ENCODE measurements at places on chromosomes 7 and 10.

GRCh38 chr7:53656881-53657280 is 621.4 kb downstream of the POM121L12 start:
- DNase-seq: no peak

DNA sequence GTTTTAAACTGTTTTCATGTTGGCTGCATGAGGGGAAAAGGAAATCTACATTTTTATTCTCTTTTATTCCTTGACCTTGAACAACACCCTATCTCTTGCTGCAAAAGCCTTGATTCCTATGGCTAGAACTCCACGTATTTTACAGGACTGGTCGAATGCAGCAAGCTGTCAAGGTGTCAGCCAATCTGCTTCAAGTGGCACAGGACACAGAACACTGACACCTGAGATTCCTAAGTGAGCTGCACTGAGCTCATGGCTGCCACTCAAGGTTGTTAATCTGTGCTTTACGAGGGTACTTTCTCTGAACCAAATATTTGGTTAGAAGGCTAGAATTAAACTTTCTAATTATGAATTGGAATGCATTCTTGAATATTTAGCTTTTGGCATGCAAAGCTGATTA is 349.7 kb upstream of the COBL start:
- DNase-seq: no peak

DNA sequence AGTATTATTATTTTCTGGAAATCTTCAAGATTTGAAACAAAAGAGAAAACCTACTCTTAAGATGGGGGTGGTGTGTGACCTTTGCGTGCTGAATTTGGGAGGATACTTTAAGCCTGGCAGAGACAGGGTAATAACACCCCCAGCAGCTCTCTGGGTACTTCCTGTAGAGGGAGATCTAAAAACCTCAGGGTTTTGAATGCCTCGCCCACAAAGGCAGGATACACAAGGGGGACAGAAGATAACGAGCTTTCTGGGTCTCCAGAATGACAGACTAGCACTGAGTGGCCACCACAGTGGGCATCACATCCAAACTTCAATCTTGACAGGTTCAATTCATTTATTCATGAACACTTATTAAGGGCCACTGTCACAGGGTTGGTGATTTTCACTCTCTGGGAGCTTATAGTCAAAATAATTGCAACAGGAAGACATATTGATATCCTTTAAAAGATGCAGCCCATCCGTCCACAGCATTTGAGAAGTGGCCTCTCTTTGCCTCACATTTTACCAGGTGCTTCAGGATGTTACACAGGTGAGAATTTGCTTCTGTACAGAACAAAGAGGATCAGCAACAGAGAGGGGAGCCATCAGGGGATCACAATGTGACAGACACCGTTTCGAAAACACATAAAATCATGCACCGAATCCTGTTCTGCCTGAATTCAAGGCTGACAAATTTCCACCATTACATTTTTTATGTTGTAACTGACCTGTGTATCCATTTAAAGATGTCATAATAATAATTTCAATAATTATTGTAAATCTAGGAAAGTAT is 14.3 kb downstream of the CPA1 start:
- DNase-seq: peak; percentile 33

- DNase-seq: no peak
These were observed 106.9 kb upstream of the GPR26 start for GRCh38 chr10:123559066-123559822.

- DNase-seq: no peak
These were observed 917.0 kb downstream of the CNTNAP2 start for GRCh38 chr7:147033641-147034040.

DNA sequence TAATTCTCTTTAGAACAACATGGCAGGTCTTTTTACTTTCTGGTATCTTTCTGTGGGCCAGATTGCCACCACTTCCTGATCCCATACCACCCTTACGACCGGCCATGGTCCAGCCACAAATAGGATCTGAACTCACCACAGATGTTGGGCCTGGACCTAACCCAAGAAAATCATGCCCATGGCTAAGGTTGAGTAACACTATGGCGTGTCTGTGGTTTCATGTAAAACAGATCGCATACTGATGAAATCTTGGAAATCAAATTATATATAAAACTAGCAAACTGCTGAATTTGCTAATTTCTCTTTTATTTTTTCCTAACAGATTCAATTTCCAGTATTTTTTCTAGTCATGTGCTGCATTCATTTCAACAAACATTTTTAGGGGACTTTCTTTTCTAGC is 77.2 kb downstream of the CH25H start:
- DNase-seq: no peak

DNA sequence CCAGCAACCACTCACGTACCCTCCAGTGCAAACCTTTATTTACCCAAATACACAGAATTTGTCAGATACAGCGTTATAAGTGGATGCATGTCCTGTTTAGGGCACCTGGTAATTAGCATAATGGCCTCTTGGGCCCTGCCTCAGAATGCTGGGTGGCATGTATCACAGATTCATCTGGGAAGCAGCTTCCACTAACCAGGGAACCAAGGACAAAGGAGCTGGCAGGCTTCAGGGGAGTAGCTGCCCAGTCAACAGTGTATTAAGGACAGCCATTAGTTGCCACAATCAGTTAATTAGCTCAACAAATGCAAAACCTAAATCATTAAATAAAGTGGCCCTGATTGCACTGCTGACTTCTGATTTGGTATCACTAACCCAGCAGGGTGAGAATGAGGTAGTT is 105.7 kb downstream of the RAPGEF5 start:
- DNase-seq: no peak

GRCh38 chr10:43299579-43299978 is 32.7 kb upstream of the RASGEF1A start:
- DNase-seq: no peak

DNA sequence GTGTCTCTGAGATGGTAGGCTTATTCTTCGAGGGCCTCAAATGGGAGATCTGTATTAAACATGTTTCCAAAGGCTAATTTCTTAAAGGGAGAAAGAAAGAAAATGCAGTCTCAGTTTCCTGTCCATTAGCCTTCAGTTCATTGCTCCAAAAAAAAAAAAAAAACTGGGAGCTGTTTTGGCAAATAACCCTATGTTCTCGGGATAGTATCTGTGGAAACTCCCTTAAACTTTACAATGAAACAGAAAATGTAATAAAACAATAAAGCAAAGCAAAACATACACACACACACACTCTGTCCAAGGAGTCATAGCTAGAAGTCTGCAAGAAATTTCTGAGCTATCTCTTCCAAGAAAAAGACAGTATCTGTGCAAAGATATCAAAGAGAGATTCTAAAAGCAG is 172.5 kb upstream of the CELF2 start:
- no peak for DNase-seq

DNA sequence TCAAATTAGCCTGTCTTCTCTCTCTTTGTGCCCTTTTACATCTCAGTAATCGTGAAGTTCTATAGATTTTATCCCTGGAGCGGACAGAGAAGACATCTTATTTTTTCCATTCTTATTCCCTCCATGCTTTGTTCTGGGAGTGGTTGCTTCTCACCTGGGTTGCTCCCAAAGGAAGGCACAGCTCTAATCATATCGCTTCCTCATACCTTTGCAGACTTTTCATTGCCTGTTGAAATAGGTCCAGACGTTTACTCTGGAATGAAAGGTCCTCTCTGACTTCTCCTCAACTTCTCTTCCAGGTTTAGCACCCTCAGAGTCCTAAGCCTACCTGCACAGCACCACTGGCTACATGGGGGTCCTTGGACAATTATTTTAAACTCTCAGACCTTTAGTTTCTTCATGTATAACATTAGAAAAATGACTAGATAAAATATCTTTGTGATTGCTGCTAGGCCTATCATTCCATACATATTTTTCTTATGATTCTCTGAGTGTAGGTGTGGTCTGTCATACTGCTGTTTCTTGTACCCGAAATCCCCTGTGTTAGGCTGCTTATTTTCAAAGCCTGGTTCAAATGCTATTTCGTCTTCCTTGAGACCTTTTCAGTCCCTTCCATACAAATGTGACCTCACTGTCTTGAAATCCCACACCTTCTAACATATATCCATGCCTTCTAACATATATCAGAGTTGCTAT is 418.1 kb downstream of the GFRA1 start:
- no peak for DNase-seq

DNA sequence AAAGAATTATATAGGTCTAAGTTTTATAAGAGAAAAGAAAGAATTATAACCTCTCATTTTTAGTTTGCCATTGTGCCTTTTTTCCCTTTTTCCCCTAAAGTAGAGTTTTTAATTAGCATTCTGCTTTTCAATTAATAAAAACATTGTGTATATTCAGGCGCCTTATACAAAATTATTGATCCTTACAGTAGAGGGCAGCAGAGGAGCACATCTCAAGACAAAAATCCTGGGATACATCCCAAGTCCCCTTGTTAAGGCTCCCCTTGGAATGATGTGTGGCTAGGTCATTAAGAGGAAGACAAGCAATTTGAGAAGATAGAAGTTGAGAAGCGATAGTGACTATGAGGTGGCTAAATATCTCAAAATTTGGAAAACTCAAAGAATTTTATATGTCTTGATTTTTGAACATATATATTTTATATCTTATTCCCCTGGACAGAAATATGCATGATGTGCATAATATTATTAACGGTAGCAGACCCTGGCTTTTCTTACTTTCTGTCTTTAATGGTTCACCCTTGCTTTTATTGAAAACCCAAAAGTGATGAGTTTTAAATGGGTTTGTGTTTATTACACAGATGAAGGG is 19.1 kb upstream of the TPK1 start:
- no peak for DNase-seq

All from NCI-H1436 treated with DMSO at 0.1 percent for 48 hours (cell line).